Fibroblast of upper back skin (primary cell): ENCODE measurements at places on chromosomes 3 and 15.

DNA sequence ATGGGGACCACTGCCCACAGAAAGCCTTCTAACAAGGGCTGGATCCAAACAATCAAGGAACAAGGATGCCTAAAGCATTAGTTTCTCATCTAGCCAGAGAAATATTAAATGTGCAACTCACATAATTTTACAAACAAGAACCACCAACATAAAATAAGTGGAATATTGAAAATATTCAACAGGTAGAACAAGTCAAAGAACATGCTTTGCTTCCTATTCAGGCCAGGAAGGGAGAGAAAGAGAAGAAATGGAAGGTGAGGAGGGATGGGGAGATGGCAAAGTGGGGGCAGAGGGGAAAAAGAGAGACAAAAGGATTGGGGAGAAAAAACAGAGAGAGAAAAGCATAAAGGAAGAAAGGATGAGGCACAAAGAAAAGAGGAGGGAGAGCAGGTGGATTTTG is 63.1 kb downstream of the SLC12A8 start:
- no peak for DNase-seq

DNA sequence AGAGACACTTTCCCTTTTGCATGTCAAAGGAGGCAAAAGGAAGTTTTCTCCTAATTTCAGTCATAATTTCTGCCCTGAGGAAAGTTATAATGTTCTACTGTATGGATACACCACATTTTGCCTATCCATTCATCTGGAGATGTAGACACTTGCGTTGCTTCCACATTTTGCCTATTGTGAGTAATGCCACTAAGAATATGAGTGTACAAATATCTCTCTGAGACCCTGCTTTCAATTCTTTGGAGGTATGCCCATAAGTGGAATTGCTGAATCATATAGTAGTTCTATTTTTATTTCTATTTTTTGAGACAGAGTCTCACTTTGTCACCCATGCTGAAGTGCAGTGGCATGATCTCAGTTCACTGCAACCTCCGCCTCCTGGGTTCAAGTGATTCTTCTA is 3.6 kb upstream of the CD276 start:
- peak; percentile 24 for DNase-seq

GRCh38 chr3:141815667-141816066 is 52.5 kb downstream of the GRK7 start:
- no peak for DNase-seq

- peak; percentile 94 for DNase-seq
These were observed 32.4 kb downstream of the C2CD4A start for GRCh38 chr15:62099094-62099601.

DNA sequence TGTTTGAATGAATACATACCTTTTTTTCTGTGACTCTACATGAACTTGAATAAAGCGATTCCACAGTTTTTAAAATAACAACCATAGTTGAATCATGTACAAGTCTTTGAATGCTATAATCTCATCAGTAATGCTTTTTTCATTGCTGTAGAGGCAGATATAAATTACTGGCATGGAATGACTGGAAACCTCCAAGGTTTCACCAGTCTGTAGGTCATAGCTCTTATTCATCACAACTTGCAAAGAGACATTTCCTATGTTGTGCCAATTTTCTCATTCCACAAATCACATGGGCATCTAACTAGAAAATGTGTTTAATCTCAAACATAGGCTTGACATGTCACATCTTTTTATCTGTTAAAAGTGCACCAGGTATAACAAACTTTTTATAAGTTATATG is 407.1 kb upstream of the KCNMB2 start:
- DNase-seq = no peak

DNA sequence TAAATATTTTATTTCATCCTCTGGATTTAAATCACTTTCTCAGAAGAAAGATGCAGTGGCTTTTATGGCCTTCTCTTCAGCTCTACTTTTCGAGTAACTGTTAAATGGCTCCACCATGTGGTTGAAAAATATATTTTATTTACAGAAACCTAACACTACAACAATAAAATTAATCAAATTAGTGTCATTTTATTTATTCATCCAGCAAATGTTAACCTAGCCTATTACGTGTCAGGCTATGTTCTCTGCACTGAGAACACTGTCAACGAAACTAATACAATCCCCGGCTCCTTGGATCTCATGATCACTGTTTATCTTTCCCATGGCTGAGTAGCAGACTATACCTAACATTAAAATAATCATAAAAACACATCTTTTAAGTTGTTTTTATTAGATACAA is 148.0 kb upstream of the OSTN start:
- DNase-seq = peak; percentile 22

- no peak for DNase-seq
These were observed 345.3 kb downstream of the WDR72 start for GRCh38 chr15:53414167-53414566.

DNA sequence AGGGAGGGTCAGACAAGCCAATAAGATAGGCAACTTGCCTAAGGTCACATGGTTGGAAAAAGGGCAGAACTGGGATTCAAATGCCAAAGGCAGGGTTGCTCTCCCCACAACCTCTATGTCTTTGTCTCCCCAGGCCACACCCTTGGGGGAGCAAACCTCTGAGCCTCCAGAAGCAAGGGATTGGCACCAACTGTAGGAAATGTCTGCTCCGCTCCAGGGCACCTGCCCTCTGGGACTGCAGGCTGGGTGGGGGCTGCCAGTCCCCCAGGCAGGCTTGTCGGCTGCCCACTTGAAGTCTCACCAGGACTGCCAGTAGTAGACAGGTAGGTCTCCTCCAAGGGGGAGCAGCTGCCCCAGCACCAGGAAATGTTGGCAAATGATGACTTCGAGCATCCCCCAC is 2.0 kb downstream of the FAM3D start:
- no peak for DNase-seq

- no peak for DNase-seq
These were observed 46.5 kb upstream of the MANF start for GRCh38 chr3:51338632-51339031.

GRCh38 chr3:13078163-13078905 is 5.1 kb upstream of the IQSEC1 start:
- no peak for DNase-seq

DNA sequence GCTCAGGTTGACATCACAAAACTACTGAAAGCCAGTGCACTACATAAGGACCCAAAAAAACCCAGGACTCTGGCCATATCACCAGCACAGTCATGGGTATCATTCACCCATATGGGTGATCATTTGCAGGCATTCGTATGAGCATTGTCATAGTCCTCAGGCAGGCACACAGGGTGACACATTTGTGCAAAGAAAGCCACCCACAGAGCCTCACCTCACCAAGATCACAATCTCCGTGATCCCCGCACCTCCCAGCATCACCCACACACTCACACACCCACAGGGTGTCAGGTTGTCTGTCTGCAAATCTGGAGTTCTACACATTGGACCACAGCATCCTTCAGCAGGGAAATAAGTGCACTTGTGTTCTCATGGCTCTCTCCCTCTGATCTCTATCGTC is 166.0 kb upstream of the LPP start:
- no peak for DNase-seq

DNA sequence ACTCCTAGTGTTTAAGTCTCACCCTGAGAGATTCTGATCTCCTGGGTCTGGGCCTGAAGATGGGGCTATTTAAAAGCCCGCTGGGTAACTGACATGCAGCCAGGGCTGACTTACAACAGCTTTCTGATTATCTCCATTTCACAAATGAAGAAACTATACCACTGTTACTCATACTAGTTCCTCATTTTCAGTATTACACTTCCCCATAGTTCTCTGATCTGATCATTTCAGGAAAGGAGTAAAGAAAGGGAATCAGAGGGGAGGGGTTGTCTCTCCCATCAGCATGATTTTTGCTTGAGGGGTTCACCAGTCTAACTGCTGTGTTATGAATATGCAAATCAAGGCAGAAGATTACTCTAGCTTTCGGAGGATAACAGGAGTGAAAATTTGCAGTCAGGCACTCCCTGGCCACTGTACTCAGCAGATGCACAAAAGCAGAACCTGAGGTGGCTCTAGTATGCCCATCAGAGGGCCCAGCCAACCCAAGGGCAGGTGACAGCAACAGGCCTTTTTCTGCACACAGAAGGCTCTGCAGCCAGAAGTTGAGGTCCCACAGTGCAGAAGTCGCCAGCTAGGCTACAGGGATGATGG is 59.4 kb downstream of the DAPK2 start:
- no peak for DNase-seq

GRCh38 chr3:168470380-168470779 is 374.7 kb upstream of the GOLIM4 start:
- DNase-seq = no peak
